MG63 (cell line): ENCODE measurements at places on chromosomes 12 and 14.

DNA sequence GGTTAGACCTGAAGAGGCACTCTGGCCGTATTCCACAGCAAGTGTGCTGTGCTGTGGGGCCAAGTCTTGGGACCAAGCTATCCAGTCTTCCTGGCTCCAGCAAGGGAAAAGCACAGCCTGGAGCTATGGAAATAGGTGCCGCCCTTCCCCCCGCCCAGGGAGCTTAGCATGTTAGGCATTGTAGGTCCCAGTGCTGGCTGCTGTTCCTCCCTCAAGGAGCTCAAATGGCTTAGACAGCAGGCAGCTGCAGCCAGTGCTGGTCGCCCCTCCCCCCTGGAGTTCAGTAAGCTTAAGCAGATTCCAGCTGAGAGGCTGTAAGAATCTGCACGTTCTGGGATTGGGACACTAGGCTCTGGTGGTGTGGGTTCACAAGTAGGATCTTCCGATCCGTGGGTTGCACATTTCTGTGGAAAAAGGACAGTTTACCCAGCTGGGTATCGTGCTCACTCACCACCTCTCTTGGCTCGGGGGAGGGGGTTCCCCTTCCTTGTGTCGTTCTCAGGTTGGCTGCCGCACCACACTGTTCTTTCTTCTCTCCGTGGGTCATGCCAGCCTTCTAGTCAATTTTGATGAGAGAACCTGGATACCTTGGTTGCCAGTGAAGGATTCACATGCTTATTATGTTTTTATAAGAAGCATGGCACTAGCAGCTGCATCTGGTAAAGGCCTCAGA, 127.3 kb downstream of the CNTN1 start:
- DNase-seq = no peak

DNA sequence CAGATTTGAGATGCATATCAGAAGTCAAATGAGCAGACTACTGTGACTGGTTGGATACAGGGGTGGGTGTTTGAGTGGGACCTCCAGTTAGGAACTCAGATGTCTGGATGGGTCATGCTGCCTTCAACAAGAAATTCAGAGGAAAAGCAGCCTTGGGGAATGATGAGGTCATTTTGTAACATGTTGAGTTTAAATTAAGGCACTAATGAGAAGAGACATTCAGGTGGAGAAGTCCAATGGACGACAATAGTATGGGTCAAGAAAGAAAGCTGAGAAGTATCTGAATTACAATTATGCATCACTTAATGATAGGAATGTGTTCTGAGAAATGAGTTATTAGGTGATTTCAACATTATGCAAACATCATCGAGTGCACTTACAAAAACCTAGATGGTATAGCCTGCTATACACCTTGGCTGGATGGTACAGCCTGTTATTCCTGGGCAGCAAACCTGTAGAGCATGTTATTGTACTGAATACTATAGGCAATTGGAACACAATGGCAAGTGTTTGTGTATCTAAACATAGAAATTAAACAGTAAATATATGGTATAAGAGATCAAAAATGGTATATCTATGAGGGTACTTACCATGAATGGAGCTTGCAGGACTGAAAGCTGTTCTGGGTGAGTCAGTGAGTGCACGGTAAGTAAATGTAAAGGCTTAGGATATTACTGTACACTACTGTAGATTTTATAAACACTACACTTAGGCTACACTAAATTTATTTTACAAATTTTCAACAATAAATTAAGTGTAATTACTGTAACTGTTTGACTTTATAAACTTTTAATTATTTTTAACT, 414.7 kb downstream of the RAD51B start:
- no peak for DNase-seq

DNA sequence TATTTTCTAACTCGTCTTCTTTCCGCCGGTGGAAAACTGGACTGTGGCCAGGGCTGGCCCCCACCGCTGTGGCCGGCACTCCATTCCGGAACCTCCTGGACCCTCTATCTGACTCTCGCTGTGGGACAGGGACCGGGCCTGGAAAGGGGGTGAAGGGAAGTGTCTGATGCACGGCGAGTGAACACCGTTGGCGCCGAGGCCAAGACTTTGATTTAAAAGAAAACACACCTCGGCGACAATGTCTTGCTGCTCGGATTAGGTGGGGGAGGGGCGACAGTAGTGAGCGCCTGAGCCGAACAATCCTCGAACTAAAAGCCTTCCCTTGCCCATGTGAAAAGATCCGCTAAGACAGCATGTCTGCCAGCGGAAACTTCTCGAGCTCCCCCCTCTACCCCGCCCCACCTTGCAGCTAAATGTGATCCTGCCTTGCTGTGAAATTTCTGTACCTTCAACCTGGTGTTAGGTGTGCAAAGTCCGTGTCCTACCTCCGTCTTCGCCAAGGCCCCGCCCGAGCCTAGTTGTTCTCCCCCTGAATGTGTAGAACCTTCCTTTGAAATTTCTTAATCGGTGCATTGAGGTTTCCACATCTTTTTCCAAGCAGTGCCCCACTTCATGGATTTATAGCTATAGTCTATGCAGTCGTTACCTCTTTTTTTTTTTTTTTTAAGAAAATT, 862 bp upstream of the HOTAIR start:
- no peak for DNase-seq

DNA sequence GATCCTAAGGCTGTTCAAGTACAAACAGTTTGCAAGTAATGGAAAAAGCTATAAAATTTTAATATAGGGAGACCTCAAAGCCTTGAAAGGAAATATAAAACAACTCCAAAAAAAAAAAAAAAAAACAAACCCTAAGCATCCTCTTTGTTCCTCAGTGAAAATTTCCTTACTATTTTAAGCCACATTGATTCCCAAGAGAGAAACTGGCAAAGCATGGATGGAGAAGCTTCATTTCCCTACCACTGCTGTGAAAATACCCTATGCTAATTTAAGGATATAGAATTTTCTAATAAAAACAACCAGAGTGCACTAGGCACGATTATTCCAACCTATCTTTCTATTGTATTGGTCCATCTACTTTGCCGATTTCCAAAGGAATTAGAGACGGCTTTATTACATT, 283.1 kb downstream of the CACNA1C start:
- DNase-seq = no peak

DNA sequence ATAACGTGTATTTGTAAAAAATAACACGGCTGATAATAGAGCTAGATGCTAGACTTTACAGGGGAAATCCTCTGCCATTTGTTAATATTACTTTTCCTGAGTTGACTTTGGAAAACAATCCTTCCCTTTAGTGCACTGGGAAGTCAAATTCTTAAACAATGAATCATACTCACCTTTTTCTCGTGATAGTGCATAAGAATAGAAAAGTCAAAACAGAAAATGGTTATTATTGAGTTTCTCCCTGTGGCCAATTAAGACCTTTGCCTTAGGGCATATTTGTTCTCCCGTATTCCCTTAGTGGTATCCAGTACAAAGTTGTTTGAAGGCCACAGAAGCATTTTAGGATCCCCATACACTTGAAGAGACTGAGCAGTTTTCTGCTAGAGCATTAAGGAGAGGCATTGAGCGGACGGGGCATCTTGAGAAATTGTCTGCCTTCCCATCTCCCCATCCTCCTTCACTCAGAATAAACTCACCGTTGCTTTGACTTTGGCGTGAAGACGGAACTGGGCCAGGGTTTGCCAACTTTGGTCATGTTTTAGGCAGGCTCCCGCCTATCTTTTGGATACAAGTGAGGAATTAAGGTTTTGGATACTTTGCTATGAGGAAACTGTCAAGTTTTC, 171.3 kb downstream of the TMTC2 start:
- no peak for DNase-seq

DNA sequence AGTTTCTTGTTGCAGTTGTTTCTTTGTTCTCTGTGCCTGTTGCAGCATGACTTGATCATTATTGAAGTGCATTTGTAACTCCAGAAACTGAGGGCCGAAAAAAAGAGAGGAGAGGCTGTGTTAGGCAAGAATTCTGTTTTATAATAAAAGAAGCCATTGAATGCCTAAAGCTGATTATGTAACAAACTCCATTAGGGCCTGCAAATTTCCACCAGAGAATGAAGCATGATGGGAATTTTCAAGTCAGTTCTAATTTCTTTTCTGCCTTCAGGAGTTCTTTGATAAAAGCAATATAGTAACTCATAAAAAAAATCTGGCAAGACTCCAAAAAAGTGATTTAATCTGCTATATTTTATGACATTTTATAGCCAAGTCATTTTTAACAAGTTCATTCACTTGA, 156.7 kb upstream of the RASSF8 start:
- no peak for DNase-seq

DNA sequence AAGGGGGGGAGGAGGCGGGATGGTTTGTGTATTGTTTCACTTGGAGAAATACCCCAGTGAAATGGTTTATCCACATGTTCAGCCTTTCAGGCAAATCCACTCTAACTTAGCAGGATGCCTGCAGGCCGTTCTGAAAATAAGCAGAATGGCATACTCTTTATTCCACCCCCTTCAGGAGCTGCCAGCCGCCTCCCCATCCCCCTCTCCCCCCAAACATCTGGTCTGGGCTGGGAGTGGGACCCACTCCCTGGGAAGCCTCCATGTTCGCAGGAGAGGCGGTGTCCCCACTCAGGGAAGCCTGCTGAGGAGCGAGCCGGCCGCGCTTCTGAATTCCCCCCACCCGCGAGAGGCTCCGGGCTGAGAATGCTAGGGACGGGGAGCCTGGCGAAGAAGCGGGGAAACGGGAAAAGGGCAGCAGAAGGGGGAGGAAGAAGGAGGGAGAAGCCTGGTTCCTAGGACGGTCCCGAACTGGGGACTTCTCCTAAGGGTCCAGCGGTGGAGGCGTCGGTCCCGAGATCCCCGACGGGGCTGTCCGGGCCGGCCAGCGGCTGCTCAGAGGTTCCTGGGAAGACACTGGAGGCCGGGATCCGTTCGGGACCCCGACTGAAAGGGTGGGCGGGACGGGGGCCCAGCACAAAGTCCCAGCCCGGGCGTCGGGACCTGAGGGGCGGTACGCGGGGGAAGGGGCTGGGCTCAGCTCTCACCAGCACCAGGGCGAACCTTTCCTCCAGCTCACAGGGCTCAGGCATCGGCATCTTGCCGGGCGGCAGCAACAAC, 666 bp downstream of the FMNL3 start:
- peak; percentile 19 for DNase-seq

- no peak for DNase-seq
These were observed 267.5 kb downstream of the TMEM121 start for GRCh38 chr14:105793836-105794235.

DNA sequence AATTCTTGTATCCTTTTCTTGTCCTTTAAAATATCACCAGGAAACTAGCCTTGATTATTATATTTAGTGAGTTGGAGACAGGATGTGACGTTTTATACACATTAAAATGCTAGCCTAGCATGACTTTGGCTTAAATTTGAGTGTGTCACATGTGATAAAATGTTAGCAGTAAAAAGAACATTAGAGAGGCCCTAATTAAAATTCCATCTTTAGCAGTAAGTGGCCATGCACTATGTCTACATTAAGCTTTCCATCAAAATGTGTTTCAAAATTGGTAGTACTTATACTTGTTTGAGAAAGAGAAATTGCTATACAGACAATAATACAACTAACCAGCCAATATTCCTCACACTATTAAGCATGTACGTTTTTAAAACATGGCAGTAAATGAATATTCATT, 29.9 kb upstream of the MGAT4C start:
- no peak for DNase-seq

- DNase-seq = no peak
These were observed 119.2 kb upstream of the DAAM1 start for GRCh38 chr14:59069163-59069854.

DNA sequence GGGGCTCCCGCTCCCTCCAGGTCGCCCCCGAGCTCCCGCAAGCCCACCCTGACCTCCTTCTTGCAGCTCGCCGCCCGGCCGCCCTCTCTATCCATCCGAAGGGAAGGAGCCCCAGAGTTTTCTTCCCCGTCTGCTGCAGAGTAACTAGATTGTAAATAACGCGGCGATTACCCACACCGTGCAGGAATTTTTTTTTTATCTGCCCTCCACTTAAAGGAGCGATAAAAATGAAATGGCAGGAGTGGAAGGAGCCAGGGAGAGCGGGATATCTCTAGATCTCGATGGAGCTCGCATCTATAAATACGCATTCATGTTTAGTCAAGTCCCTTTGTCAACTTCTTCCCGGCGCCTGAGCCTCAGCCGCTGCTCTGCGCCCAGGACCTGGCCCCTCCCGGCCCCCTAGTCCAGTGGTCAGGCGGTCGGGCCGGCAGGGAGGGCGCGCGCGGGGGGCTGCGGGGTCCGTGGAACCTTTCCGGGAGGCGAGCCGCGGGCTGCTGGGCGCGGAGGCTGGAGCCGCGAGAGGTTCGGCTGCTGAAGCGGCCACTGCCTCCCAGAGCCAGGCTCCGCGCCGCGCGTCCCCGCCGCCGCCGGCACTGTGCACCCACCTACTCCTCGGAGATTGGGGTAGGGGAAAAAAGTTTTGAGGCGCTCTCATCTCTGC, 386.0 kb downstream of the BCAT1 start:
- peak; percentile 36 for DNase-seq

DNA sequence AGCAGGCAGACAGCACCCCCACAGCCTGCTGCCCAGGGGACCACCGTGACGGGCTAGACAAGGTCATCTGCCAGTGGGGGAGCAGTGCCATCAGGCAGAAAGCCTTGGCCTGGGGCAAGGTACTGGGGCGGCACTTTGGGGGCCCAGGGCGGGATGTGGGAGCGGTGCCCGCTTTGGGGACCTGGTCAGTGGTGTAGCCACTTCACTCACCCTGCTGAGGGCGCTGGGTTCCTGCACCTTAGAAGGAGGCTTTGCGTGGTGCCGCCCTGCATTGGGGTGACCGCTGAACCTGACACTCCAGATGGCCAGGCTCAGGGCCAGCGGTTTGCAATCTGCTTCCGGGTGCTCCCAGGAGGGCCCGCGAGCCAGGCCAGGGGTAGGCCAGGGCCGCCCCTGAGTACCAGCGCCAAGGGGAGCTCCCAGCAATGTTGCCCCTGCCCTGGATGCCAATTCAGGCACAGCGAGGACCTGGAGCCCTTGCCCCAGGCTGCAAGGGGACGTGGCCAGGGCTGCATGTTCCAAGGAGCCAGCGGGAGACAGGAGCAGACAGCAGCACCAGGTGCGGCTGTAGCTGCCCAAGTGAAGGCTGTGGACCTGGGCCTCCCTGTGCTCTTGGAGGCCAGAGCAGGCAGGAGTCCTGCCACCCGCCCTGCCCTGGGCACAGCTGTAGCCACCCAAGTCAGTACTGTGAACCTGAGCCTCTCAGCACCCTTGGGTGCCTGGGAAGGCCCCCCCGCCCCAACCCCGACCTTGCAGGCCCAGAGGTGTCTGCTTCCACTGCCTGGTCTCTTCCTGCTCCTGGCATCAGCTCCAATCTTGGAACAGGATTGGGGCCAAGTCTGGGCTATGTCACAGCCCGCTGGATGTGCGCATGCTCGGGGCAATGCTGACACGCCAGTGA, 550.7 kb downstream of the SLC6A15 start:
- no peak for DNase-seq

GRCh38 chr12:93831374-93831773, 154.2 kb downstream of the CRADD start:
- DNase-seq = no peak
